ENCODE measurements at places on chromosomes 4 and X. TPM values are rescaled to one million over a fixed set of nuclear protein-coding genes. Genes with fewer than 3 reads are reported as not detected.

Gene CENPVL1
- total RNA-seq: not detected

Gene CT45A5
- total RNA-seq: not detected

Gene ARMCX4
- total RNA-seq: 3.9 TPM

Gene JCHAIN
- 1.1 TPM for total RNA-seq

Gene DCHS2
- total RNA-seq: not detected

Gene PABPC4L
- total RNA-seq: 1.6 TPM

Gene CSAG3
- not detected for total RNA-seq

Data from smooth muscle cell of the coronary artery (primary cell).